ENCODE measurements at places on chromosomes 16 and 17.

DNA sequence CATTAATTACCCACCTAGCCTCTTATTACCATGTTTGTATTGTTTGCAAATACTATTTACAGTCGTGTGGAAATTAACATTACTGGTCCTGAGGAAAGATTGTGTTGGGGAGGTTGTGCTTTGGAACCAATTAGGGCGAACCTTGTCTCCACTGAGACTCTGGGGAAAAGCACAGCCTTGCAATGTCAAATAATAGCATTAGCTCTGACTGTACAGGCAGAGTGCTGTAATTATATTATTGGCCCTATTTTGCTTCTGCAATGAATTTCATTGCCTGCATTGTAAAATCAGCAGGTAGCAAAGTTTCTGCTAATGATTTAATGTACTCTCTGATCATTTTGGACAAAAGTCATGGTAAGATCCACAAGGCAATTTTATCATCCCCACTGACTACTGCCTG, 97.0 kb downstream of the WWOX start:
- no peak for DNase-seq

GRCh38 chr17:46991617-46992016, 12.6 kb upstream of the RPRML start:
- DNase-seq: no peak

DNA sequence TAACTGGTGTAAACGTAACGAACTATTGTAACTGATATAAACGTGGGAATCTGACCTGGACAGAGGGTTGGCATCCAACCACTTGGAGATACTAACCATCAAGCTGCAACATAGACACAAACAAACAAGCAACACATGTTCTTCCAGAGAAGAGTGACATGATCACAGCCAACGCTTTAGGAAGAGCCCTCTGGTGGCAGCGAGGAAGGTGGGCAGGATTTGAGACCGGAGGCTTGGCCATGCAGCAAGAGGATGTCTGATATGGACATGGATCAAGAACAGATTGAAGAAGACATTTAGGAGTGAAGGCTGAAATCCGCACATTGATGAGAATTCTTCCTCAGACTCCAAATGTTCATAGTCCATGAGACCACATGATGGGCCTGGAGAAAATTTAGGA, 40.3 kb upstream of the TNRC6A start:
- DNase-seq: no peak

DNA sequence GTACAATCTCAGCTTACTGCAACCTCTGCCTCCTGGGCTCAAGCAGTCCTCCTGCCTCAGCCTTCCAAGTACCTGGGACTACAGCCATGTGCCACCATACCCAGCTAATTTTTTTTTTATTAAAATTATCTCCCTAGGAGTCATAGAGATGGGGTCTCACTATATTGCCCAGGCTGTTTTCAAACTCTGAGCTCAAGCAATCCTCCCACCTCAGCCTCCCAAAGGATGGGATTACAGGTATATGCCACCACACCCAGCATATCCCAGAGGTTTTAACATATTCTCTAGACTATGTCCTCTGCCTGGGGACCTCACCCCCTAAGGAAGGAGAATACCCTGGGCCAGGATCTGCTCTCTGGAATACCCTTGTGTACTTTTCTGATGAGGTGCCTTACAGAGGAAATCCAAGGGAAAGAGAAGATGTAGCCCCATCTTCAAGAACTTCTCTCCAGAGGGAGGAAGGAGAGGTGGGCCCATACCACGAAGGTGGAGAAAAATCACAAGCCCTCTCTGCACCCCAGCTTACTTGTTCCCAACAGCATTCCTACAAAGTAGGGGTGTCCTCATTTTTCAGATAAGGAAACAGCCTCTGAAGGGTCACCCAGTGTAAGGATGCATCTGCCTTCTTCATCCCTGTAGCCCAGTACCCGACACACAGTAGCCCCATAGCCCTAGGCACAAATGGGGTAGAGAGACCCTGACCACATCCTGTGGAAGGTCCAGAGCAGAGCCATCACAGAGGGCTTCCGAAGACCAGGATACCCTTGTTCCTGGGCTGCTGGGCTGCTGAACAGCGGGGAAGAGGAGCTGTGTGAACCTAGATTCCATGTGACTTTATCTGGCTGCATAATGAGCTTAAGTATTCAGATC, 151.6 kb downstream of the SOCS1 start:
- DNase-seq: no peak

DNA sequence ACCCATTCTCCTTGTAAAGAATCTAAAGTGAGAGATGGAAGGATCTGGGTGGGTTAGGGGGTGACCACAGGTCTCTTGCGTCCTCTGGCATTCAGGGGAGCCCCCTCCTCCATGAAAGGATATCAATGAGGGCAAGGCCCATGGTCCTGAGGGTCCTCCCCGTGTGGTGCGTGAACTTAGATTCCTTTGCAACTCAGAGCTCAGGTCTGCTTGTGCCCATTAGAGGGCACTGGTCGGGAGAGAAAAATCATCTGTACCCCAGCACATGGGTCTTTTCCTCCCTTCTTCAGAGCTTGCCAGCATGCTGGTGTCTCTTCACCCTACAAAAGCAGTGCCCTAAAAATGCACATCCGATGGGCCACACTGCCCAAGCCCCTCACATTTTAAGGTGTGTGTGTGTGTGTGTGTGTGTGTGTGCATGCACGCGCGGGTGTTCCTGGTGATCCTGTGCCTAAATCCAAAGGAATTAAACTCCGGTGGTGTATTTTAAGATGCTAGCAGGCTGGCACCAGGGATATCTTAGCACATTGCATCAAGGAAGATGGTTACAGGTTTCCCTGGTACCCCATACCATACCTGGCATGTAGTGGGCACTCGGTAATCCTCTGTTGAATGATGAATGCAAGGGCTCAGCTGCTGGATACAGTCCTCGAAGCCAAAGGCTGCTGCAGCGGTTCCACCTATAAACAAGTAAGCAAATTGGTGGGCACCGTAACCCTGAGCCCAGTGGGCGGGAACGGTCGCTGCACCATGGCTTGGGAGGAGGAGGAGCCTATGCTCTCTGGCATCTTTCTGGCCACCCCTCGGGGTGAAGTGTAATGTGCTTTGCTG, 4.7 kb downstream of the C1QTNF1 start:
- no peak for DNase-seq

All from CD14-positive monocyte (primary cell).